ENCODE measurements at places on chromosomes 1 and 21.

- no peak for DNase-seq
Observed at GRCh38 chr1:219105893-219106292, 67.8 kb upstream of the LYPLAL1 start.

DNA sequence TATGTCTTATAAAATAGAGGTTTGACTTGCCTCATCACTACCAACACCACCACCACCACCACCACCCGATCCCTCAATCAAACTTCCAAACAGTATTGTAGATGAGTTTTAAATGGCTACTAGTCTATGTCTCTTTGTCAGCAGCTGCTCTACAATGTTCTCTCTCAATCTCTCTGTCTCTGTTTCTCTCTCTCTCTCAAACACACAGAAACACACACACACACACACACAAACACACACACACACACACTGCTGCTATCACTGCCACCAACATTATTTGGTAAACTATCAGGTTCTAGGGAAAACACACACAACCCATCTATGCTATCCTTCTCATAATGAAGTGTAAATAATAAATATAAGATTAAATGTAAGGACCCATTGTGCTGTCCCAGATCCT is 2.4 kb downstream of the TNFSF4 start:
- no peak for DNase-seq

GRCh38 chr1:88266051-88266450 is 418.0 kb upstream of the PKN2 start:
- DNase-seq: no peak

DNA sequence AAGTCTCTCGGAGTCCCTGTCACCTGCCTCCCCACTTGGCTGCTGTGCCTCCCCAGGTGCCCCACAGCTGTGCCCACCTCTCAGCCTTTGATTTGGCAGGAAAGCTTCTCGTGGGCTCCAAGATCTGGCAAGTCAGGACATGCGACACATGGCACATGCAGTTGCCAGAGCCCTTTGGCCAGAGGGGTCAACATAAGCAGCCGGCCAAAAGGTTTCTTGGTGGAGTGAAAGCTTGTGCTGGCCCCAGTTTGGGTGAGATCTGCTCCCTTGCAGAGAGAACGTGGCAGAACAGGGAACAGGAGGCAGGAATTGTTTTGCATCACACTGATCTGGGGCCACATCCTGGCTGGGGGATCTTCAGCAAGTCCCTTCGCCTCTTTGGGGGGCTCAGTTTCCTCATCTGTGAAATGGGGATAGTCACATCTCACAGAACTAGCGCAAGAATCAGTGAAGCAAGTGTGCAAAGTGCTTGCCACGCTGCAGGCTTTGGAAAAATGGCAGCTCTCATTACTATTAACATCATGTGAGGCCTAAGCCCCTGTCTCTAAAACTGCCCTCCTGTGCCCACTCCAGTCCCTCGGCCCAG is 232.6 kb downstream of the TRABD2B start:
- no peak for DNase-seq

DNA sequence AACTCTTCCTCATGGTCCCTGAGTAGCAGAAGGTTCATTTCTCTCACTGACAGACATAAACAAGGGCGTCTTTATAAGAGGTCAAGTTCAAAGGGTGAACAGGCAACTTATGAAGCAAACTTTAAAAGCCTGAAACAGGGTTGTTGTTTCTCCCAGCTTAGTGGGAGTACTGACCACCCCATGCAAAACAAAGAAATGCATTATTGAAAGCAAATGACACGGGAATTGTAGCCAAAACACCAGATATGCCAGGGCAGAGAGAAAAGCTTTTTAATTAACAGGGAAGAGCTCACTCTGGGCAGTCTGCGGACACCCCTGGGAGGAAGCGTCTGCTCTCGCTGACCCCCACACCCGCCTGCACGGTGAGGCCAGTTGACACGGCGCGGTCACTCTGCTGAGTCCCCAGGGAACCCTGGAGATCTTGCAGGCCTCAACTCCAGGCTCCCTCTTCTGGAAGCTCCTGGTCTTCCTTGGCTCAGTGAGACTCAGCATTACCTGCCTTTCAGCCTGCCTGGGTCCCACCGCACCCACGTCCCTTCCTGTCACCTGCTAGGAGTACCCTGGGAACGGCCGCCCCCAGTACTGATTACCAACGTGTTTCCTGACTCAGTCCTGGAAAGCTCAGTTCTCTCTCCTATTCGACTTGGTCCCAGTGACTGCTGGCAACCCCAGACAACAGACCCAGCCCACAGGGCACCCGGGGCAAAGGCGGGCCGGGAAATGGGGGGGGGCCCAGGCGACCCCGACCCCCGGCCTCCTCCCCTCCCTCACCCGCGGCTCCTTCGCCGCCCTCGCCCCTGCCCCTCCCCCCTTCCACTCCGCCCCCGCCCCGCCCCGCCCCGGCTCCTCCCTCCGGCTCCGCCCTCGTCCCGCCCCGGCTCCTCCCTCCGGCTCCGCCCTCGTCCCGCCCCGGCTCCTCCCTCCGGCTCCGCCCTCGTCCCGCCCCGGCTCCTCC is 972 bp downstream of the CFAP410 start:
- no peak for DNase-seq

DNA sequence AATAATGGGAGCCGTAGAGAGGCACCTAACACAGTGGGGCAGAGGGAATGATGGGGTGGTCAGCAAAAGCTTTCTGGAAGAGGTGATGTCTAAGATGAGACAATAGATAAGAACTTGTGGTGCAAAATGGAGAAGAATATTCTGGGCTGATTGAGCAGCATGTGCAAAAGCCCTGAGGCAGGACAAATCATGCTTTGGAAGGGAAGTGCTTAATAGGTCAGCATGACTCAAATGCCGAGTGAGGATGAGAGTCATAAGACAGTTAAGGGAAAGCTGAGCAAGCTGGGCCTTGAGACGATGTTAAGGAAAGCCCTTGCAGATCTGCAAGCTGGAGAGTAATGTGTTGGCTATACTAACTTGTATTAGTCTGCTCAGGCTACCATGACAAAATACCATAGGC is 37.3 kb upstream of the ASB17 start:
- DNase-seq: no peak

- no peak for DNase-seq
Observed at GRCh38 chr1:19079541-19080472, 123.3 kb upstream of the IFFO2 start.

DNA sequence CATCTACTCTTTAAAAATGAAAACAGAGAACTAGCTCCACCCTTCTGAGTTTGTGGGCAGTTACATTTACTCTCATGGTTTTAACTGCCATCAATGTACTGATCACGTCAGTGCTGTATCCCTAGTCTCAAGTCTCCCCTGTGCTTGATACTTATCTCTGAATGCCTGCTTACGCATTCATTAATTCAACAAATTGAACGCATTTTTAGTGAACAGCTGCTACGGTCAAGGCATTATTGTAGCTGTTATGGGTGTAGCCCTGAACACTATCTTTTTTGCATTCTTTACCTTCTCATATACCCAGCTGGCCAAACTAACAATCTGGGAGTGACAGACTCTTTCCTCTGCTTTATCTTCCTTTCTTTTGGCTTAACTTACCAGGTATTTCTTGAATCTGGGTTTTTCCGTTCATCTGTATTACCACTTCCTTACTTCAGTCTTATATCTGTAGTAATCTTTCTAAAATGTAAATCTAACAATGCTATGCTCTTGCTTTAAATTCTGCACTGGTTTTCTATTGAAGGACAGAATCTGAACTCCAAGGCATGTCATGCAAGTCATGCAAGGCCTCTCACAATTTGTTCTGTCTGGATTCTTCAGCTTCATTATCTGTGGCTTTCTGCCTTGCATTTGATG is 33.3 kb downstream of the SMG7 start:
- DNase-seq: no peak

- peak; percentile 81 for DNase-seq
Observed at GRCh38 chr1:39653546-39654031, 14.1 kb upstream of the HEYL start.

DNA sequence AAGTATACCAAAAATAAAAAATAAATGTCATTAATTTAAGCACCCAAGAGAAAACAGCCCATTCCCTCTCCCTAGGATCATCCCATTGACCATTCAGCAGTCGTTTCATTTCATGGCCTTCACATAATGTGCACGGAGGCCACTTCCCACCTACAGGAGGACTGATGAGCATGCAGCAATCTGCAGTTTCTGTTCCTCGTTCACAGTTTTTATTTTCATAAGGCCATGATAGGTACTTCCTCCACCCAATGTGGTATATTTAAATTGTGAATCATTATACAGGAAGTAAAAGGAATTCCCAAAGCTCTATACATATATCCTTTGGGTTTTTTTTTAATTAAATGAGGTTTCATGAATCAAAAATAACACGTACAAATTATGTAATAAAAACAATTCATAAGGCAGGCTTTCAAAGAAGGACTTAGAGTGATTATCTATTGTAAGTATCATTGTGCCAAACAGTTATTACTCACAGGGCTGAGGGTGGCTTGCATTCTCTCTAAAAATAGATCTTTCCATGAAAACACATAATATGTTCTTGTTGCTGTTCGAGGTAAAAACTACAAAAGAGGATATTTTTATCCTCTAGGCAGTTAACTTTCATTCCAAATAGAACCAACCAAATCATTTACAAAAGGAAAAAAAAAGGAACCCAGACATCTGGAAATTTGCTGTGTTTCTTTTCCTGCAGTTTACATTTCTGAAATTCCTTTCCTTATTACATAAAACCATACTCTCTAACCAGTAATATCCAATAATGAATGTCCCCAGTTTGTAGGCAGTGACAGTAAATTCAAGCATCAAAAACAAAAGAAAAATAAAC is 27.5 kb upstream of the SLC44A3 start:
- DNase-seq: no peak

Measured in posterior cingulate gyrus (tissue), 11 donors.